Frontal cortex (tissue), 4 donors: ENCODE measurements at places on chromosomes 3 and 15. TPM values are rescaled to one million over a fixed set of nuclear protein-coding genes. Genes with fewer than 3 reads are reported as not detected.

TEX9 gene
- 27.3 TPM for total RNA-seq

MKRN3 gene
- 18.3 TPM for total RNA-seq

EIF4E3 gene
- 22.8 TPM for total RNA-seq

SOX2 gene
- 70.1 TPM for total RNA-seq

TMEM40 gene
- total RNA-seq: not detected

MLF1 gene
- total RNA-seq: 29.3 TPM

ATP13A4 gene
- 10.2 TPM for total RNA-seq

RNU5B-1 gene
- not detected for total RNA-seq

RNF168 gene
- 26.9 TPM for total RNA-seq

PLCB2 gene
- 4.1 TPM for total RNA-seq

JMJD7 gene
- 0.82 TPM for total RNA-seq

UCN2 gene
- total RNA-seq: not detected

DNAJA4 gene
- 29.8 TPM for total RNA-seq

COL6A5 gene
- total RNA-seq: under 0.01 TPM

PLIN1 gene
- total RNA-seq: under 0.01 TPM

LRRC49 gene
- total RNA-seq: 145 TPM

SLC28A1 gene
- not detected for total RNA-seq

REC114 gene
- not detected for total RNA-seq

HHLA2 gene
- not detected for total RNA-seq

SUCNR1 gene
- total RNA-seq: 0.41 TPM

GABRB3 gene
- total RNA-seq: 114 TPM

RGMA gene
- 6.1 TPM for total RNA-seq

GXYLT2 gene
- total RNA-seq: 2.4 TPM

CLDN1 gene
- total RNA-seq: 4.1 TPM

LRRC34 gene
- total RNA-seq: 5.3 TPM

SLC12A1 gene
- total RNA-seq: 1.6 TPM

FSIP1 gene
- total RNA-seq: 17.5 TPM

RASGRF1 gene
- 4.5 TPM for total RNA-seq

NRG4 gene
- not detected for total RNA-seq

MIX23 gene
- total RNA-seq: 24.5 TPM

STT3B gene
- 190 TPM for total RNA-seq

LSAMP gene
- total RNA-seq: 59.9 TPM

CYFIP1 gene
- 48.9 TPM for total RNA-seq

CYP8B1 gene
- total RNA-seq: not detected
